Astrocyte of the hippocampus (primary cell): ENCODE measurements at places on chromosomes 3 and 15.

DNA sequence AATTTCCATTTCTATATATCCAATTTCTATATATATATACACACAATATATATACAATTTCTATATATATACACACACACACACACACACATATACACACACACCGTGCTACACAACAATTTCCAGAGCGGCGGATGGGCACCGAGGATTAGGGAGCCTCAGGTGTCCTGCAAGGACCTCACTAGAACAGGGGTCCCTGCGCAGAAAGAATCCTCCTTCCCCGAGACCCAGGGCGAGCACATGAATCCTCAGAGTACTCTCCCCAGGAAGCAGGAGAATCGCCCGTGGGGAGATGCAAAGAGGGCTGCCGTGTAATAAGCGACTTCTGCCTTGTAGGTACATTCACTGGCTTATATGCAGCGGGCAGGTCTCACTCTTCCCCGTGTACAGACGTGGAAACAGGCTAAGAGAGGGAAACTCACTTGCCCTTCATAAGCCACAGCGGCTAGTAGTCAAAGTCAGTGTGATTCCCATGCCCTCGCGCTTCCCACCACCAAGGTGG is 467 bp downstream of the PIF1 start:
- no peak for DNase-seq

DNA sequence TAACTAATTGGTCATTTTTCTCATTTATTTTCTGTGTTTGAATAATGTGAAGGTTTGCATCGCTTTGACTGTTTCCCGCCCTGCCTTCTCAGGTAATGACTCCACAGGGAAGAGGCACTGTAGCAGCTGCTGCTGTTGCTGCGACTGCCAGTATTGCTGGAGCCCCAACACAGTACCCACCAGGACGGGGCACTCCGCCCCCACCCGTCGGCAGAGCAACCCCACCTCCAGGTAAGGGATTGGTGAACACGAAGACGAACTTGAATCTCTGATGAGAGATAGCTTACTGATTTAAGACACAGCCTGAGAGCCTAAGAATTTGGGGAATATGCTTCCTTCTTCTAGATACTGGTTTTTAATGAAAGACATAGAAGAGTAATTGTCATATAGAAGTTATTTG is 22.9 kb downstream of the SNRPN start:
- no peak for DNase-seq

- no peak for DNase-seq
These were observed 1.4 kb upstream of the ILDR1 start for GRCh38 chr3:122023335-122023910.

GRCh38 chr3:3798631-3799113 is 559 bp upstream of the LRRN1 start:
- peak; percentile 68 for DNase-seq

DNA sequence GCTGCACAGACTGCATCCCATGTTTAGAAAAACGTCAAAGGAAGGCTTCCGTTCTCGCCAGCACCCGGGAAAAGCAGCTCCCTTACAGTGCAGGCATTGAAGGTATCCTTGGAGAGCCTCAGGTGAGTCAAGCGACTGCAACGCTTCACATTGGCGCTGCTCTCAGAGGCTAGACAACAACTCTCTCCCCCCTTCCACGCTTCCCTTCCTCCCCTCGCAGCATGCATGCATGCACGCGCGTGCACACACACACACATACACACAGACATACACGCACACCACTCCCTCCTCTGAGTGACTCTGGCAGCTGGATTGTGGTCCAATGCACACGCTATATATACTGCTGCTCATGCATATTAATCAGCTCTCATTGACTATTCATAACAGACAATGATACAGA is 191.1 kb downstream of the PDZRN3 start:
- DNase-seq, result no peak

- no peak for DNase-seq
These were observed 14.8 kb downstream of the BDH1 start for GRCh38 chr3:197540961-197541377.

- DNase-seq, result no peak
These were observed 167.6 kb downstream of the EPHA3 start for GRCh38 chr3:89275001-89275400.
